ENCODE measurements at places on chromosomes 5 and 9. TPM values are rescaled to one million over a fixed set of nuclear protein-coding genes. Genes with fewer than 3 reads are reported as not detected.

- no peak for DNase-seq
Observed at GRCh38 chr5:176355400-176356178, 6.0 kb downstream of the KIAA1191 start.

DNA sequence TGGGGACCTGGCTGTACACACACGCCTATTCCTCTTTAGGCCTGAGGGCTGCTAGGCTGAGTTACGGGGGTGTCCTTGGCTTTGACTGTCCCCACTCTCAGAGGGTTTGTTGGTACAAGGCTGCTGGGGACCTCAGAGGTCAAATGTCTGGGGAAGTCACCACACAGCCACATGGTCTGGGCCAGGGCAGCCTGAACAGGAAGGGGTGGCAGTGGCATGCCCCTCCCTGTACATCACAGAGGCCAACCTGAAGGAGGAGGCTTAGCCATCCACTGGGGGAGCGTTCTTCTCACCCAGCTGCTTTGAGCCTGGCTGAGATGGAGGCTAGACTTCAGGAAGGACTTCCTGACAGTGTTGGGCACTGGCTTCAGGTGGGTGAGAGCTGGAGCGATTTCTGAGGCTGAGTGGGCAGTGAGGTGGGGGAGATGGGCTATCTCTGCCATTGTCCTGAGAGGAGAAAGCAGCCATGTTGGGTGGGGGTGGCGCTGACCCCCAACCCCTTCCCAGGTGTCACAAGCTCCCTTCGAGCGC lies 36.3 kb downstream of the CXXC5 start:
- no peak for DNase-seq

DNA sequence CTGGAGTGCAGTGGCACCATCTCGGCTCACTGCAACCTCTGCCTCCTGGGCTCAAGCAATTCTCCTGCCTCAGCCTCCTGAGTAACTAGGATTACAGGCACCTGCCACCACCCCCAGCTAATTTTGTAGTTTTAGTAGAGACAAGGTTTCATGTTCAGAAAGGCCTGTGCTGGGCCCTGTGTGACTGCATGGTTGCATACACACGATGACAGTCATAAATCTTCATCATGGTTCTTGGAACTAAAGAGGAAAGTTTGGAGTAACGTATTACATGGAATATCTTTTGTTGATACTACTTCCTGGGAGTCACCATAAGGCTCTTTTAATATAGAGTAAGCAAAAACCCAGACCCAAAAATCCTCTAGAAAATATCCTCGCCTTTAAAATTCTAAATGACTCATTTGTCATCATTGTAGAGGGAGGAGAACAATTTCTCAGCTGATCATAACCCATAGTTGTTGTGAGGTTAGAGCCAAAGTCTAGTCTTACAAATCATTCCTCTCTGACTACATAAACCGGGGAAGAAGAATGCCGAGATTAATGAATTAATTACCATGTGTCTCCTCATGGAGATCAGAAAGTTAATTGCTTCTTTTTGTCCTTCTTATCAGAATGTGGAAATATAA lies 47.0 kb downstream of the KLF9 start:
- no peak for DNase-seq

- DNase-seq = no peak
Observed at GRCh38 chr9:86859056-86859455, 88.2 kb downstream of the GAS1 start.

GRCh38 chr9:21096172-21096900 lies 18.6 kb upstream of the IFNB1 start:
- DNase-seq = no peak

DNA sequence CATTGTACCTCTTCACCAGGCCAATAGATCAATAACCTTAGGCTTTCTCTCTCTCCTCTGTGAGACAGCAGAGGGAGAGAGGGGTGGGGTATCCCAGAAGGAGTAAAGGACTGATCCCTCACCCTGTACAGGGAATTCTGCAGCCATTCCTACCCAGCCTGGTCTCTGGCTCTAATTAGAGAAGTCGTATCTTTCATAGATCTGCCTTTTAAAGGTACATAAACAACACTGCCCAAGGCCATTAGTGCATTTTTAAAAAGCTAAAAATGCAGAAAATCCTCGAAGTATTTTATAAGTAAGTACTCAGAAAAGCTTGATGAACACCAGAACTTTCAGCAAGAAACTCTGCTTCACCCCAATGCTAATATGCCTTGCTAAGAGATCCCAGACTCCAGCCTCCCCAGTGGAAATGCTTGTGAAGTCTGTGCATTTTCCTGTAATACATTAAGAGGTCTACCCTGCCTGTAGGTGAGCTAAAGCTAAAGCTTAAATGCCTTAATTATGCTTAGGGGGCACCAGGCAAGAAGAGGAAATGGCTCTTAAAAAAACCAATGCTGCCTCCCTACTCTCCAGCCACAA lies 200.0 kb upstream of the ANKRD55 start:
- no peak for DNase-seq

DNA sequence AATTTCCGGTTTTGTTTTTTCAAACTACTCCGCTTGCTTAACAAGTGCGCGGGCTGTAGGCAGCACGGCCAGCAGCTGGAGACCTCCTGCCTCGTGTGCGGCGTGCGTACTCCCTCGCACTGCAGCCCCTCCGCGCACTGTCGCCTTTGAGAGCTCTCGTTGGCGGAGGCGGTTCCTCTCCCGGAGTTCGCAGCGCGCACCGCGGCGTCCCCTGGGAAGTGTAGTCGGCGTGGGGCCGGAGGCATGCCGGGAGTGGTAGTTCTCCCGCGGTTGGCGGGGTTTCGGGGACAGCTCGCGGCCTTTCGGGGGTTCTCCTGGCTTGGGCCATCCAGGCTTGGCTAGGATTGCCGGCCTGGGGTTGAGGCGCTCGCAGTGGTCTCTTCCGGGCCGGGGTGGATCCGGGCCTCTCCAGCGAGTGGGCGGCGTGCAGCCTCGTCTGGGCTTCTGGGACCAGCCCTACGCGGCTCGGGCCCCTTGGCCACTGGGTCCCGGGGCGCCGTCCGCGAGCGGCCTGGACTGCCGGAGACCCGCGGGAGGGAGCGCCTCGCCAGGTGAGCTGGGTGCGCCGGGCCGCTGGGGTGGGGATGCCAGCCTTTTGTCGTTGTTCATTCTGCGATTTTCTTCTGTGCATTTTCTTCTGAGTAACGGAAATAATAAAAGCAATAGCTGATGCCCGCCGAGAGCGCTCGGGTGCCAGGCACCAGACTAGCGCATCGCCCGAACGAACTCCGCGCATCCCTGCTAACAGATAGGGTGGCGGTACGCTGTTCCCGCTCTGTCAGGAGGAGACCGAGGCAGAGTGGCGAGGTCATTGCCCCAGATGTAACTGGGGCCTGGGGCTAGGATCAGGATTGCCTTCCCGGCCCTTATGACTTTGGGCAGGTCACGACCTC lies at the start of gene ZNF354C:
Gene ZNF354C (plus strand): TSS at position 258 of the 893 bp plus-strand sequence. CDS start 1,696 bp downstream, outside the sequence.
- DNase-seq = peak; percentile 82

The GZMA gene
- 0.85 TPM for polyA plus RNA-seq

All from left renal pelvis (tissue), 4 donors.